ENCODE measurements at places on chromosomes 2 and 18. TPM values are rescaled to one million over a fixed set of nuclear protein-coding genes. Genes with fewer than 3 reads are reported as not detected.
A peak's percentile ranks its signal among the peaks of the same experiment; 100 is the strongest.

KLHL14 gene
- 2.9 TPM for polyA plus RNA-seq

- H3K36me3 ChIP-seq = no peaks in the 10 kb centered on the region
- peaks cover 20% of the 10 kb centered on the region for H3K4me1 ChIP-seq
- no peak overlapping the region for H3K4me3 ChIP-seq
- no peak for DNase-seq
Measured at GRCh38 chr2:176682278-176682677, 413.0 kb downstream of the MTX2 start.

GRCh38 chr18:45662468-45662867 lies 47.2 kb downstream of the SLC14A2 start:
- peaks cover 11% of the 10 kb centered on the region for H3K4me1 ChIP-seq
- H3K4me3 ChIP-seq = no peak overlapping the region
- peak overlapping the region; percentile 40 for H3K27ac ChIP-seq
- H3K36me3 ChIP-seq = no peaks in the 10 kb centered on the region
- DNase-seq = no peak

GRCh38 chr2:181846399-181847197 lies 44.9 kb upstream of the ITPRID2 start:
- no peaks in the 10 kb centered on the region for H3K36me3 ChIP-seq
- no peak overlapping the region for H3K4me3 ChIP-seq
- no peak overlapping the region for H3K27ac ChIP-seq
- no peak for DNase-seq
- no peaks in the 10 kb centered on the region for H3K4me1 ChIP-seq

- H3K4me1 ChIP-seq = peaks cover 50% of the 10 kb centered on the region
- no peaks in the 10 kb centered on the region for H3K36me3 ChIP-seq
- H3K27ac ChIP-seq = peak overlapping the region; percentile 68
- H3K27me3 ChIP-seq = no peaks in the 10 kb centered on the region
Measured at GRCh38 chr2:66364495-66365333, 70.2 kb upstream of the MEIS1 start.

TNFAIP6 gene
- polyA plus RNA-seq = 0.87 TPM

GRCh38 chr18:63869374-63869773 lies 18.1 kb upstream of the SERPINB2 start:
- no peaks in the 10 kb centered on the region for H3K36me3 ChIP-seq
- H3K27ac ChIP-seq = no peak overlapping the region
- H3K4me1 ChIP-seq = no peaks in the 10 kb centered on the region
- no peaks in the 10 kb centered on the region for H3K27me3 ChIP-seq
- DNase-seq = no peak
- no peak overlapping the region for H3K4me3 ChIP-seq

SLC14A1 gene
- not detected for polyA plus RNA-seq

- H3K4me1 ChIP-seq = peaks cover 23% of the 10 kb centered on the region
- peak overlapping the region; percentile 22 for H3K27ac ChIP-seq
- no peak overlapping the region for H3K4me3 ChIP-seq
- DNase-seq = no peak
- H3K27me3 ChIP-seq = no peaks in the 10 kb centered on the region
Measured at GRCh38 chr2:11292464-11293255, 51.8 kb downstream of the ROCK2 start.

- no peak overlapping the region for H3K27ac ChIP-seq
- H3K4me1 ChIP-seq = no peaks in the 10 kb centered on the region
- DNase-seq = no peak
- H3K27me3 ChIP-seq = no peaks in the 10 kb centered on the region
- H3K36me3 ChIP-seq = no peaks in the 10 kb centered on the region
- H3K4me3 ChIP-seq = no peak overlapping the region
Measured at GRCh38 chr18:54323970-54324369, 33.7 kb downstream of the STARD6 start.

AFF3 gene
- polyA plus RNA-seq = 0.46 TPM

DNA sequence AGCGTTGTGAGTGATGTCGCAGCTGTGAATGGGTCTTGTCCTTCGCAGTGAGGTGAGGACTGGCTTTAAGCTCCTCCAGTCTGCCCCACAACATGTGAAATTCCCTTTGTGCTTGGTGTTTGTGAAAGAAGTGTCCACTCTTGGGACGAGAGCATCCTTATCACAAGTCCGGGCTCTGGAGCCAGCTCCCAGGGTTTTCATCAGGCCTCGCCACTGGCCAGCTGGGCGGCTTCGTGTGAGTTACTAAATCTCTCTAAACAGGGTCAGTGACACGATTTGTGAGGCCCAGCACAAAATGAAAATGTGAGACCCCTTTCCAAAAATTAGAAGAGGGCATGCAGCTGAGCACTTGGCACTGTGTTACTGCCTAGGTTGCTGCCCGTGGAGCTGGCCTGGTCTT lies 115.9 kb downstream of the VAPA start:
- peaks cover 17% of the 10 kb centered on the region for H3K4me1 ChIP-seq
- DNase-seq = no peak
- no peak overlapping the region for H3K4me3 ChIP-seq
- H3K27me3 ChIP-seq = no peaks in the 10 kb centered on the region
- no peak overlapping the region for H3K27ac ChIP-seq

DNA sequence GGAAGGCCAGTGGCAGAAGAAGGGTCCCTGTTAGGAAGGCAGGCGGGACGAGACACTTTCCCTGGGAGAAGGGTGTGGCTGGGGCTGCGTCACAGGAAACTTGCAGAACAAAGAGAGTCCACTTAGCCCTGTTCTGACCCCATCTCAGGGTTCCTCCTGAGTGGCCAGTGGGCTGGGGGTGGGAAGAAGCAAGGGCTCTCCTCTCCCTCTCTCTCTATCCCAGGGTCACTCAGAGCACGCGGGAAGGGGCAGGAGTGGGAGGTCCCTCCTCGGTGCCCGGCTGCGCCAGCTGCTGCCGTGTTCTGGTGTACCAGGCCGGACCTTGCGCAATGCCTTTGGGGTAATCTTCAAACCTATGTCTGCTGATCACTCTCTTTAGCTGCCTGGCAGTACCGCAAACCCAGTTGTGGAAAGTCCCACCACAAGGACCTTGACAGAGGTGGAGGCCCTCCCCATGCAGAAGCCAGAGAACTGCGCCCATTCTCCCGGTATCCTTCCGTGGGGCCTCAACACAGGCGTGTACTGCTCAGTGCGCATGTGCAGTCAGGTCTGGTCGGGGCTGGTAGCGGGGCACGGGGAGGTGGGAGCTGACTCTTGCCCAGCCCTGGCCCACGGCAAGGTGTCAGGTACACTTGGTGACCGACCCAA lies 47.8 kb upstream of the ST3GAL5 start:
- no peaks in the 10 kb centered on the region for H3K36me3 ChIP-seq
- DNase-seq = no peak

- H3K4me3 ChIP-seq = no peak overlapping the region
- no peaks in the 10 kb centered on the region for H3K4me1 ChIP-seq
- no peaks in the 10 kb centered on the region for H3K36me3 ChIP-seq
- H3K27me3 ChIP-seq = no peaks in the 10 kb centered on the region
- DNase-seq = no peak
Measured at GRCh38 chr18:6150430-6150829, 255.1 kb upstream of the TMEM200C start.

GRCh38 chr2:85434696-85435095 lies 16.2 kb downstream of the SH2D6 start:
- no peak for DNase-seq
- H3K36me3 ChIP-seq = no peaks in the 10 kb centered on the region
- H3K4me3 ChIP-seq = no peak overlapping the region
- H3K4me1 ChIP-seq = no peaks in the 10 kb centered on the region

DNA sequence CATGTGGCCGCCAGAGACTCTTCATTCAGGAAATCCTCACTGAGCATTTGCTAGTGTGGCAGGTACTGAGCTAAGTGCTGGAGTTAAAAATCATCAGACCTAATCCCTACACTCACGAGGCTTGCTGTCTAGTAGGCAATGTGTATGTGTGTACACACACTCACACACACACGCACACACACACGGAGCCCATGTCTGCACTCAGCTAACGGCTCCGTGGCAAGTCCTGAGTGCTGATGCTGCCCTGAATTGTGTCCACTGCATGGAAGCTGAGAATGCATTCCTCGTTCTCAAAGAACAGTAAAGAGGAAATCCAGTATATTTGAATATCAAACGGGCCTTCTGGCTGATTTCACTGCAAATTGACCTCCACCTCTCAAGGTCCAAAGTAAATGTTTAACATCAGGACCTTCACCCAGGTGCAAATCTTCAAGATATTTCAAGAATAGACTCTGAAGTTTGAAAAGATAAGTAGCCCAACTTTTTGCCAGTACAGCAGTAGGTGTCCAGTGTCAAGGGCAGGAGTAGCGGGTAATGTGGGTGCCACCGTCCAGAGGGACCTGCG lies 136.1 kb upstream of the TTC39C start:
- H3K36me3 ChIP-seq = no peaks in the 10 kb centered on the region
- no peak overlapping the region for H3K4me3 ChIP-seq
- H3K27ac ChIP-seq = no peak overlapping the region
- DNase-seq = no peak
- no peaks in the 10 kb centered on the region for H3K27me3 ChIP-seq

DNA sequence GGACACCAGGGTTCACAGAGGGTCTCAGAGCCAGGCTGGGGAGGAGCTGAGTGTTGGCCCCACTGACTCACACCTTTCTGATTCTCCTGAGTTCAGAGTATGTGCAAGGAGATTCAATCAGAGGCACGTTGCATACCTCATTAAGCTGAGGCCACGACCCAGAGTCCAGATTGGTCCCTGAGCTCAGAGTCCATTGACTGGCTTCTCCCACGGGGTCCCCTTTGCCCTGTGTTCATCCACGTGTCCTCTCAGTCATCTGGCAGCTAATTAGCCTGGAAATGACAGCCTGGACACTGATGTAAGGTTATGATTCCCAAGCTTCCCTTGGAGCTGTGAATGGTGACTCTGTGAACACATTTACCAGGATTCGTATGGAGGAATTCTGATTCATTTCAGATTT lies 267.2 kb downstream of the SH3BP4 start:
- no peak overlapping the region for H3K27ac ChIP-seq
- no peaks in the 10 kb centered on the region for H3K27me3 ChIP-seq
- H3K36me3 ChIP-seq = no peaks in the 10 kb centered on the region
- no peaks in the 10 kb centered on the region for H3K4me1 ChIP-seq
- H3K4me3 ChIP-seq = no peak overlapping the region
- no peak for DNase-seq

APCDD1 gene
- polyA plus RNA-seq = 12.9 TPM

DNA sequence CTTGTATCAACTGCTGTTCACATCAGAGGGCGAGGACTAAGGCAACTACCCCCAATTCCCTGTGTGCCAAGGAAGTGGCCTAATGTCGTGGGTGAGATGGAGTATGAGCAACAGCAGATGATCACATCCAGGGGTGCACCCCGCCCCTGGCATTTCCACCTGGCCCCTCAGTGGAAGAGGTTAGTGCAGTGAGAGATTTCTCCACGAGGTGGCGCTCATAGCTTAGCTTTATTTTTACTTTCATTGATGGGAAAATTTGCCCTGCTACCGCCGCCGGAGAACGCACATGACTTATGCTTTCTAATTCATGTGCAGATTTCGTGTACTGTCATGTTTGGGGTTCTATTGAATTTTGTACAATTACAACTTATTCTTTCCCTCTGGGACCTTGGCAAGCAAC lies 470.6 kb upstream of the MEX3C start:
- no peak for DNase-seq
- H3K36me3 ChIP-seq = no peaks in the 10 kb centered on the region
- H3K27me3 ChIP-seq = no peaks in the 10 kb centered on the region
- H3K27ac ChIP-seq = no peak overlapping the region
- H3K4me1 ChIP-seq = no peaks in the 10 kb centered on the region
- H3K4me3 ChIP-seq = no peak overlapping the region

PLCD4 gene
- not detected for polyA plus RNA-seq

Data from sigmoid colon (tissue), 7 donors.